ENCODE measurements at places on chromosomes 7 and 10.

GRCh38 chr10:71447676-71448075, 51.0 kb downstream of the CDH23 start:
- no peak for DNase-seq

GRCh38 chr7:27180431-27181420, 4.3 kb downstream of the HOXA11 start:
- no peak for DNase-seq

GRCh38 chr7:158074896-158075632, 512.6 kb downstream of the PTPRN2 start:
- DNase-seq = no peak

DNA sequence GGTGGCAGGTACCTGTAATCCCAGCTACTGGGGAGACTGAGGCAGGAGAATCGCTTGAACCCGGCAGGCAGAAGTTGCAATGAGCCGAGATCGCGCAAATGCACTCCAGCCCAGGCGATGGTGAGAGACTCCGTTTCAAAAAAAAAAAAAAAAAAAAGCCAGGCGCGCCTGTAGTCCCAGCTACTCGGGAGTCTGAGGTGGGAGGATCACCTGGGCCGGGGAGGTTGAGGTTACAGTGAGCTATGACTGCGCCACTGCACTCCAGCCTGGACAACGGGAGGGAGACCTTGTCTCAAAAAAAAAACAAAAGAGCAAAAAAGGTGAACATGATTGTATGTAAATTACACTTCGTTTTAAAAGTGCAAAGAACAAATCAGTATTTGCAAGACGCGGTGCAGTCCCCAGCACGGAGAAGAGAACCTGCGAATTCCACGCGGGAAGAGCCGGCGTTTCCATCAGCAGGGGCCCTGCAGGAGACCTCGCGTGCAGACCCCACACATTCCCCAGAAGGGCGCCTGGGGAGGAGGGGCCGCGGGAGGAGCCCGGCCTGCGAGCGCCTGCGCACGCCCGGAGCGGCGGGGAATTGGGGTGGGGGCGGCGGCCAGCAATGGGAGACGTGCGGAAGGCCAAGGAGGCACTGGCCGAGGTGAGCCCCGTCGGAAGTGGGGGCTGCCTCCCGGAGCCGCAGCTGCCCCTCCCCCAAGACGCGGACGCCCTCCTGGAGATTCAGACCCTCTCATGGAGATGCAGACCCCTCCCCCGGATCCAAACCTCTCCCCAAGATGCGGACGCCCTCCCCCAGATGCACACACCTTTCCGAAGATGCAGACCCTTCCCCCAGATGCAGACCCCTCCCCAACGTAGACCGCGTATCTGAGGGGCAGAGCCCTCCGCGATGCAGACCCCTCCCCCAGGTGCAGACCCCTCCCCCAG, 16.7 kb upstream of the SUN1 start:
- DNase-seq = no peak

GRCh38 chr7:102914585-102914984, 1.8 kb downstream of the LRRC17 start:
- DNase-seq = no peak

DNA sequence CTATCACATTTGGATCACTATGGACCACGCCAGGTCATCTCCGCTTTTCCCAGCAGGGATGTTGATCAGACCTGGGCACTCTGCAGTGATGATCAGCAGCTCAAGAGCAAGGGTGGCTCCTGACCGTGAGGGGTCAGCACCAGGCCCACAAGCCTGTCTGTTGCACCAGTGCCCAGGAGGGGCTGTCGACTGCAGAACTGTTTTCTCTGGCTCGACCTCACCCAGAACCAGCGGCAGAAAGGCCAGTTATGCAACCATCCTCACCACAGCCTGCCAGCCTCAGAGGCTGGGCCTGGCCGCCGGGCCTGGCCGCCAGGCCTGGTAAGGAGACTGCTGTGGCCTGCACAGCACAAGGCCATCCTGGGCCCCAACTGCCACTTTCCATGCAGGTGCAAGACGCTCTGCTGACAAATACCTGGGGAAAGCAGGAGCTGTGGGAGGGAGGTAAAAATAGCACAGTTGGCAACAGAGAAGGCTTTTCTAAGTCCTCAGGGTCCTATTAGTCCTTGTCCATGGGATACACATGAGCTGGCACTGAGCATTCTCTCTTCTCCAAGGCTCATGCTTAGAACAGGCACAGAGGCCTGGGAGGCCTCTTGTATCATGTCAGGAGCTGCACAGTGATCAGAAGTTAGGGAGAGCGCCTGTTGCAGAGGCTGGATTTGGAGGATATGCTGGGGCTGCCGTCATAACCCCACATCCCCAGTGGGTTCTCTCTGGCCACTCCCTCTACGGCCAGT, 17.5 kb downstream of the KCNMA1 start:
- no peak for DNase-seq

DNA sequence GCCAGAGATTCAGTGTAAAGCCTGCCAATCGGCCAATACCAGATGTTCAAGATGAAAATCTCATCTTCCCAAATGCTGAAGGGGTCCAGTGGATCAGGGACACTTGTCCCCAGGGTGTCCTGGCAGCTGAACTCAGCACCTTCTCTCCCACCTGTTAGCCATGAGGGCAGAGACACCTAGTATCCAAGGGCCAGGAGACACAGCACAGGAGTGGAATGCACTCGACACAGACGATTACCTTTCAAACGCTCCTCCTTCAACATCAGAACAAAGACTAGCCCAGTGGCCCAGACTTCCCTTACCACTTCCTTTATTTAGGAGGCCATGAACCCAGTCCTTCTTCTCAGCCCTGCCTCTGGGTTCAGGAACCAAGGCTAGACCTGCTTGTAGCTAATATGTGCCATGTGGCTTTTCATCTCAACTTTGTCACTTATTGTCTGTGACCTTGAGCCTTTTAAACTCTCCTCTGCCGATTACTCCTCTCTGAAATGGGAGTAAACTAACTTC, 180.3 kb upstream of the PLXNA4 start:
- DNase-seq = no peak

All from CD4-positive, alpha-beta T cell treated with Interleukin-2 at 100 ng/mL for 4 hours (primary cell).